ENCODE measurements at places on chromosomes 5 and 9.

DNA sequence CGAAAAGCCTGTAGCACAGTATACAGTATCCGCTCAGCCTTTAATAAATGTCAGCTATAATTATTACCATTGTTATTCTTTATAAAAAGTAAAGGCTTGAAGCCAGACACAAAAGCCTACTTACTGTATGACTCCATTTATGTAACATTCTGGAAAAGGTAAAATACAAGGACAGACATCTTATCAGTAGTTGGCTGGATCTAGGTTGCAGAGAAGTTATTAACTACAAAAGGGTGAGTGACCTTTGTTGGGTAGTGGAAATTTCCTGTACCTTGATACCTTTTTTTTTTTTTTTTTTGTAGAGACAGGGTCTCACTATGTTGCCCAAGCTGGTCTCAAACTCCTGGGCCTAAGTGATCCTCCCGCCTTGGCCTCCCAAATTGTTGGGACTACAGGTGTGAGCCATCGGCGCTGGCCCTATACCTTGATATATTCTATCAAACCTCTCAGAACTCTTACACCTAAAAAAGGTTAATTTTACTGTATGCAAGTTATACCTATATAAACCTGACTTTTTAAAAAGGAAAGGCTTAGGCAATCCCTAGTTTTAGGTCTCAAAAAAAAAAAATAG lies 6.0 kb downstream of the HDAC3 start:
- no peak for DNase-seq

- DNase-seq = no peak
Observed at GRCh38 chr9:3850098-3850497, 324.3 kb upstream of the RFX3 start.

GRCh38 chr5:128681764-128682592 lies 143.9 kb upstream of the FBN2 start:
- DNase-seq = no peak

DNA sequence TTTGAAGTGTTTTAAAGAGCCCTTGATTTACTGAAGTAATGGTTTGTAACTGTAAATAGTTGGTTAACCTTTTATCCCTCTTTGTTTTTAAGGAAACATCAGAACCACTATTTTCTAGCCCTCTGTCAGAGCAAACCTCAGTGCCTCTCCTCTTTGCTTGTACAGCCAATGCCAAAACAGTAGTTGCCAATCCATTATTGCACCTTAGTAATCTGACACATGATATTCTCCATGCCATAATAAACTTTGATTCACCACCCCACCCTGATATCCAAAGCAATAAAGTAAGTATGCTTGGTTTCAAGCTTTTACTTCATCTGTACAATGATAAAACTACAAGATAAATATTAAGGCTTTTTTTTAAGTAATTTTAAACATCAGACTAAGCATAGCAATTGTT lies 100.8 kb downstream of the DMXL1 start:
- DNase-seq = no peak

GRCh38 chr9:134378901-134379338 lies 52.7 kb downstream of the RXRA start:
- no peak for DNase-seq

Measured in activated CD4-positive, alpha-beta T cell treated with anti-CD3 and anti-CD28 coated beads, Interleukin-2, amount 10 ng/mL, durations not matched to agents 24 days and 14 days (primary cell).